Activated CD4-positive, alpha-beta T cell treated with anti-CD3 and anti-CD28 coated beads for 48 hours (primary cell): ENCODE measurements at places on chromosomes 7 and 10.

DNA sequence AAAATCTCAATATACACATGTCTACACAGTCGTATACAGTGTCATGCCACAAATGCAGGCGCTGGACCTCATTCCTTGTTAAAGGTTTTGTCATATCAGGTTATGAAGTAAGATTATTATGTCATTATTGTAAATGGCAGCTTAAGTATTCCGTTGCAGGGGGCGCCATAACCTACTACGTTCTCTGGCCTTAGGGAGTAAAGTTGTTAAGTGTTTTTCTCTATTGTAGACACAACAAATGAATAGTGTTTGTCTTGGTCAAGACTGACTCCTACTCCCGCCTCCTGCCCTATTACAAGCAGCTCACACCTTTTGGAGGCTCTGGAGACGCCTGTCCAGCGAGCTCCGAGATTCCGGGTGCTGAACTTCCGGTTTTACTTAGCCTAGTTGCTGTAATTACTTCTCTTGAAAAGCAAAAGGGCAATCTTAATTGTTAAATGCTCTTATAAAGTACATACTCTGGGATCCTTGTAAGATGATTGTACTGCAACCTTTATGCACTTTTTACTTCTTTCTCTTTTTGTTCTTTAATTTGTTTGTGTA, 994 bp downstream of the GATAD1 start:
- DNase-seq: peak; percentile 51

DNA sequence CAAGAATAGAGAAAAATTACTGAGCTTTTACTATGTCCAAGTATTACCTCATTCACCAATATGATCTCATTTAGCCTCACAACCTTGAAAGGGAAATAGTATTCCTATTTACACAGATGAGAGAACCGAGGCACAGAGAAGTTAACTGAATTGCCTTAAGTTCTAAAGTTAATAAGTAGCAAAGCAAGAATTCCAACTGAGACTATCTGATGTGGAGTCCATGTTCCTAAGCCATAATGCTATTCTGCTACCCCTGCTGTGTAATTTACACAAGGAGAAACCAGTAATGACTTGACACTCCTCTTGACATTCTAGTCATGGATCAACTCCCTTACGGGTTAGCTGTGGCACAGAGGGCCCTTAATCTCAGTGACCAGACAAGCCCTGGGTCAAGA, 60.7 kb downstream of the ABCB4 start:
- no peak for DNase-seq

- DNase-seq: no peak
Measured at GRCh38 chr10:122646511-122647382, 52.9 kb downstream of the C10orf120 start.

GRCh38 chr7:5780801-5781496, 514 bp downstream of the RNF216 start:
- DNase-seq: peak; percentile 50

- DNase-seq: no peak
Measured at GRCh38 chr7:35714862-35715261, 19.9 kb upstream of the HERPUD2 start.

DNA sequence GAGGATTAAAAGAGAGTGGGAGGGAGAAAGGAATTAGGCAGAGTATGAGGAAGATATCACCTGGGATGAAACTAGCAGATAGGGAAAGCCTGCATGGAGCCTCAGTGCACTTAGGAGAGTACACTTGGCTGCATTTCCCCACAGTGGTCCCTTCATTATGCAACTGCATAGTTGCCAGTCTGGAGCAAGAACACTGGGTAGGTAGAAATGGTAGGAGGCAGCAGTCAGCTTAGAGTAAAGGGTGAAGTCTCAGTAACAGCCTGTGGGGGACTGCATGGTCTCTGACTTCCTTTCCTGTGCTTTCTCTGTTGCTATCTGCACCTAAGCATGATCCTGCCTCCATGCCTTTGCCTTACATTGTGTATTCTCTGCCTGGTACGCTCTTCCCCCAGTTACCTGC, 14.0 kb upstream of the PCGF5 start:
- no peak for DNase-seq

- no peak for DNase-seq
Measured at GRCh38 chr10:90674928-90675327, 182.9 kb downstream of the HTR7 start.

DNA sequence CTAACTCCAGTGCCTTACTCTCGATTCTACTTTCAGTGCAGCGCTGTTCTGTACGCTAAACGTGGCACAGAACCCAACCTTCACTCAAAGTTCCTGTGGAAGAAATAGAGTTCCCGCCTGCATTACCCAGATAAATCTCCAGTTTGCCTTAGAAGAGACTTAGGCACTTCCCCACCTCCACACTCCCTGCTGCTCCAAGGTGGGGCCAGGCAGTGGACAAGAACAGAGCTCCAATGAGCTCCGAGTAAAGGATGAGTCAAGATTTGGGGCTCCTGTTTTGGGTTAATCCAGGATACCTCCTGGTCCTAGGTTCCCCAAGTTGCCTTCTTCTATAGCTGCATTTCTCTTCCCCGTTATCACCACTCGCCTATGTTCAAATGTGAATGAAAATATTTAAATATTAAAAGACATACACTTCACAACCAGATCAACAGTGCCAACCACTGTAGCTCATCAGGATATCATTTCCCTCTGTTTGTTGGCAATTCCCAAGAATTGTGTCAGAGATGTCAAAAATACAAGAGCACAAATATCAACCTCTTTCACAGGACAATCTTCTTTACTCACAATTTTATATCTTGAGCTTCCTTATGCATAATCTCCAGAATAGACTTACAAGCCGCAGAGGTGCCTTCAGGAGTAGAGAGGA, 48.0 kb downstream of the MALSU1 start:
- no peak for DNase-seq

GRCh38 chr10:112137154-112137987, 46.2 kb downstream of the GPAM start:
- peak; percentile 81 for DNase-seq

DNA sequence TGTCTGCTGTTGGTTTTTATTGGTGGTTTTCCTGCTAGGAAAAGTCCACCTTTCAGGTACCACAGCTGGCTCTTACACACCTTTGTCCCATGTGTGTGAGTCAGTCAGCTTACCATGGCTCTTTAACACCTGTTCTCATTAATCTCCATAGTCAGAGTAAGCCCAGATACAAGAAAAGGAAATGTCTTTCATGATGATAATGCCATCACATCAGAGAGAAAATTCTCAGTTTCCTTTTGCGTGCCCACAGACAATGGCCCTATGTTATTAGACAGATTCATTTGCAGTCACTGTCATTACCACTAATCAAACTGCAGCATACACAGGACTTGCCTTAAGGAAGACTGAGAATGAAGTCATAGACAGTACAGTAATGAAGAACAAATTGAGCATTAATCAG, 1583.6 kb upstream of the LRRTM3 start:
- DNase-seq: no peak

DNA sequence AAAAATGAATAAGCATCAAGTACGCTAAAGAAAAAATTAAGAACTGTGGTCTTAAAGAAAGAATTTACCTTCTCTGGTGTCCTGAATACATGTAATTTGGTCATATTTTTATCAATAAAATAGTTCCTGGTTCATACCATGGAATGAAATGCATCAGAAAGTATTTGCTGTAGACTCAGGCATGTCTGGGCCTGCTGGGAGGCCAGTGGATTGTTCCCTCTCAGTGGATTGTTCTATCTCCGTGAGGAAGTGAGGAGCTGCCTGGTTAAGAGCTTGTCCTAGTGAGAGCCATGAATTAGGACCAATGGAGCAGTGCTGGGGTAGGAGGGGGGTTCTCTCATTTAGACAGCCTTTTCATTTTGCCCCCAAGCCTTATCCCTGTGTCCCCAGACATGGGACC, 211.7 kb upstream of the HABP2 start:
- DNase-seq: no peak

DNA sequence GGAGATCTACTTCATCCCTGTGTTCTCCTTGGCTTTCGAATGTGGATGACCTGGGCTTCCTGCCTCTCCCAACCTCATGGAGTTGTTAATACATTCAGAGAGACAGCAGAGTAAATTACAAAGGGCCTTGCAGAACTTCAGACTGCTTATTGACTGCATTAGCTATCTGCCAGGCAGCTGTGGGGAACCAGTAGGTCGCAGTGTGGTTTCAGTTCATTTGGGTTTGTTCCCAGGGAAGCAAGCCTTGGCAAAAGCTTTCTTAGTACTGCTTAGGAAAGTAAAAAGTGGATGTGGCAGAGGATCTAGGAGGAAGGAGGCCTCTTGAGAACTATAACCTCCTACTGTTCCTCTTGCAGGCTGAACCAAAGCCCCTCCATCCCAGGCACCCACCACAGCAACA, 9.2 kb downstream of the NPFFR1 start:
- DNase-seq: no peak

GRCh38 chr10:100622946-100623345, 87.2 kb downstream of the HIF1AN start:
- no peak for DNase-seq

GRCh38 chr10:123156078-123156477, 1.9 kb downstream of the BUB3 start:
- DNase-seq: no peak

DNA sequence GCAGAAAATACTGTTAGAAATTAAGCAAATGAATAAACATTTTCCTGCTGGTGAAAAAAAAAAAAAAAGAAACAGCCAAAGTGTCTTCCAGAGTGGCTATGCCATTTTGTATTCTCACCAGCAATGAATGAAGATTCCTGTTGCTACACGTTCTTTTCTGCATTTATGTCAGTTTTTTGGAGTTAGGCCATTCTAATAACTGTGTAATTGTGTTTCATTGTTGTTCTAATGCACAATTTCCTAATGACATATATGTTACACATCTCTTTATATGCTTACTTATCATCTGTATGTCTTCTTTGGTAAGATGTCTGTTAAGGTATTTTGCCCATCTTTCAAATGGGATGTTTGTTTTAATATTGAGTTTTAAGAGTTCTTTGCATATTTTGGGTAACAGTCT, 213.7 kb downstream of the ITGB1 start:
- no peak for DNase-seq

- no peak for DNase-seq
Measured at GRCh38 chr7:149878523-149878921, 4.8 kb downstream of the ATP6V0E2 start.
